DMS79 treated with DMSO at 0.1 percent for 48 hours (cell line): ENCODE measurements at places on chromosomes 5 and 9.

DNA sequence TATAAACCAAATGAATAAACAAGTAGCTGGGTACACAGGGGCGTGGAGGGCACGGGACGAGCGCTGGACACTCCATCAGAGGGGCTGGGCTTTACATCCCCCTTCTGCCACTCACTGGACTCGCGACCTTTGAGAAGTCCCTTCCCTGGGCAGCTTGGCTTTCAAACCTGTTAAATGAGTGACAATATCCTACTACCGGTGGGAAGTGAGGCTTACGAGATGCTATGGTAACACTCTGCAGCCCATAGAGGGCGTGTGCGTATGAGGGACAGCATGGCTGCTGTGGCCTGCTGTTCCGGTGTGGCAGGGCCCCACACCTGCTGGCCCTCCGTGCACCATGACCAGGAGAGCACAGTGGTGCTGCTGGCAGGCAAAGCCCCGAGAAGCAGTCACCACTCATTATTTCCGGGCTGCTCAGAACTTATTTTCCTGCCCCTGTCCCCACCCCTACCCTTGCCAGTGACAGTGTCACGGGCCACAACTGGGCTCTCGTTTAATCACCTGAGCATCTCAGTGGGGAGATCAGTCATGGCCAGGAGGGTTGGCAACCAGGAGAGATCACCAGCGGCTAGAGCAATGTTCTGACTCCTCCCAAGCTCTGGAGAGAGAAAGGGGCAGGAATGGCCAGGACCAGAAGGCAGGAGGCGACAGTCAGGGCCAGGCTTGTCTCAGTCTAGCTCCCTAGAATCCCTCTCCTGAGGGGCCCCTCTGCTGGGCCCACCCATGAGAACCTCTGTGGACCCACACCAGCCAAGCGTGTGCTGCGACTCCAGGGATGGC is 10.5 kb downstream of the CLTB start:
- DNase-seq = no peak

DNA sequence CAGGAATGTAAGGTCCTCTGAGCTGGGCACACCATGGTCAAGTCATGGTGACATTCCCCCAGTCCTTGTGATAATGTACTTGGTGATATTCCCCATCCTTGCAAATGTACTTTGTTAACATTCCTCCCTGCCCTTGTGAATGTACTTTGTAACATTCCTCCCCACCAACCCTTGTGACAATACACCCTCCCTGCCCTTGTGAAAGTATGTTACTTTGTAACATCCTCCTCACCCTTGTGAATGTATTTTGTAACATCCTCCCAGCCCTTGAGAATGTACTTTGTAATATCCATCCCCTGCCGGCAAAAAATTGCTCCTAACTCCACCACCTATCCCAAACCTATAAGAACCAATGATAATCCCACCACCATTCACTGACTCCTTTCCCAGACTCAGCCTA is 53.3 kb downstream of the RAPGEF6 start:
- no peak for DNase-seq

GRCh38 chr5:84378961-84379360 is 5.7 kb downstream of the EDIL3 start:
- no peak for DNase-seq

GRCh38 chr5:155850370-155850769 is 476.6 kb upstream of the SGCD start:
- no peak for DNase-seq

DNA sequence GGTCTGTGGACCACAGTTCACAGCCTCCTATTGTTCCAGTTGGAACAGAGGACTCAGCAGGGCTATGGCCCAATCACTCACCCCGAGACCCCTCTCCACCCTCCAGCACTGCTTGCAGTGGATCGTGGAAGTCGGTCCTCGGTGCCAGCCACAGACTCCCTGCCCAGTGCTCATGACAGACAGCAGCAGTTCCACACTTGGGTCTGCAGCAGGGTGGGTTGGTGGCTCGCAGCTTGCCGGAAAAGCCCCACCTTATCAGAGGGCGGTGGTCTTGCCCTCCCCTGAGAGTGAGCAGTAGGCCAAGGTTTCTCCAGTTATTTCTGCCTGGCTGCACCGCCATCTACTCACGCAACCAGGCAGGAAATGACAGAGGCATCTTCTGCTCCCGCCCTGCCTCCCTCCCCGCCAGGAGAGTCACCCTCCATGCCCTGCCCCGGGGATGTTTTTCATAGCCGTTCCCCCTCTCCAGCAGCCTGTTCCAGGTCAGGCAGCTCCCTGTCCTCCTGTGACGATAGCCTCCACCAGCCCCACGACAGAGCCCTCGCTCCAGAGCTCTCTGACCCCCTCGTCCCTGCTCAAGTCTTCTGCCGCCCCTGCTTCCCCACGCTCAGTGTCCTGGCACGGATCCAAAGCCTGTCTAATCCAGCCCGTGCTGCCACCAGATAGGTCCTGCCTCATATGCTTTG is 34.5 kb downstream of the UNC5A start:
- DNase-seq = no peak

DNA sequence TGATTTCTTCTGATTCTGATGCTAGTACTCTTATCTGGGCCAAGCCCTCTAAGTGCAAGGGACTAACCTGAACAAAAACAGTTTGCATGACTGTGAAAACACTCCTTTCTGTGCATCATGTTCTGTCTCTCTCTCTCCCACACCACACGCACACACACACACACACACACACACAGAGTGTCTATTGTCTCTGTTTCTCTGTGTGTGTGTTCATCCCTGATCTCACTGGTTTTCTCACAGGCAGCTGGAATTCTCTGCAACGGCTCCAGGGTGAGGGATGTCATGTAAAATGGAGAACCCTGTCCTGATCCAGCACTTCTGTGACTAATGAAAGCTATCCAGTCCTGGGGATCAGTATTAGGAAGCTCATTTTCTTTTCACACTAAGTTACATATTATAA is 453.1 kb upstream of the RGMB start:
- no peak for DNase-seq

GRCh38 chr5:178284093-178284675 is 51.6 kb upstream of the PHYKPL start:
- no peak for DNase-seq

DNA sequence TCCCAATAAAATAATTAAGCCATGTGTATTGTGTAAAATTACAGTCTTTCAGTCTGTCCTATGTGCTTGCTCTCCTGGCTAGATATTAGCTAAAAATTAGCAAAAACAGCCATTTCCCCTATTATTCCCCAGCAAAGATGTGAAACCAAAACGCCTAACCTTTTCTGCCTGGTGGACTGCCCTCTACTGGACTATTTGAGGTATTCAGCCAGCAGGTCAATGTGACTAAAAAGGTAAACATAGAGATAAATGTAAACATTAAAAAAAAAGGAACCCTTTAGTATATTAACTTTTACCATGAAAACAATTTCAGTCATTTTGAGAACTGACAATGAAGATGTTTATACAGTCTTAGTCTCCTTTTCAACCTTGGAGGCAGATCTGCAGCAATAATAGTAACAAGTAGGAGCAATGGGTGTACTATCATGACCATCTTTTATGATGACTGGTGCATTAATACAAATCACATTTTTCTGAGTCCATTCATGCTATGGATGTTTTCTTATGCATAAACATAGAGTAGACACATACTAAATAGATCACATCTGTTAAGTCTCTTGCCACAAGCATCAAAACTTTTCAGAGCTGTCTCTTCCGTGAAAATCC is 10.1 kb downstream of the ATG12 start:
- DNase-seq = no peak

DNA sequence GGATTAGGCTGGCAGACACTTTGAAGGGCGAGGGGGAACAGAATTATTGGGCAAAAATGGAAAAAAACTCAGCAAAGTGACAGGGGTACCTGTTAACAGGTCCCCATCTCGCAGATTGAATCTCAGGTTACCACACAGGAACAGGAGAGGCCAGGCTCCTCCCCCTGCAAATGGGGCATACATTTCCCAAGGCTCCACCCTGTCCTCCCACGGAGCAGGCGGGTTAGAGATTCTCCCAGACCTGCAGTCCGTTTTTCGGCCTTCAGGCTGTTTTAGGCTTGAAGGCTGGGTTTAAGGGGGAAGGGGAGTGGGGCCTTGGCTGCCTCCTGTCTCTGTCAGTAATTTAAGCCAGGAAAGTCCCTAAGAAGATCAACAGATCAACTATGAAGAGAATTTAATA is 42.7 kb downstream of the LRRC70 start:
- DNase-seq = no peak

DNA sequence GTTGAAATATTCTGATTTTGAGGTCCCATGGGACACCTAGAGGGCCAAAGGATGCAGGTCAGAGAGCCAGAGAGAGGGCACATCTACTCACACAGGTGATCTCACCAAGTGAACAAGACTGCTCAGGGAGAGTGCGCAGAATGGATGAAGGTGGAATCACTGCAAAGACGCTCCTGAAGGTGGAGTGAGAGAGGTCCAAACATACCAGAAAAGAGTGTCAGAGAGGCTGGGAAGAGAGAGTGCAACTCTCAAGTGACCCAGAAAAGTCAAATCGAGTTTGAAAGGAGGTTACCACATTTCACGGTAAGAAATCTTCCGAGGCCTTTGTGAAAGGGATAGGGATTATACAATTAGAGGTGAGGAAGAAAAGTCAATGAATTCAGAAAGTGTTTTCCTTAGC is 173.4 kb downstream of the EPB41L4A start:
- no peak for DNase-seq

DNA sequence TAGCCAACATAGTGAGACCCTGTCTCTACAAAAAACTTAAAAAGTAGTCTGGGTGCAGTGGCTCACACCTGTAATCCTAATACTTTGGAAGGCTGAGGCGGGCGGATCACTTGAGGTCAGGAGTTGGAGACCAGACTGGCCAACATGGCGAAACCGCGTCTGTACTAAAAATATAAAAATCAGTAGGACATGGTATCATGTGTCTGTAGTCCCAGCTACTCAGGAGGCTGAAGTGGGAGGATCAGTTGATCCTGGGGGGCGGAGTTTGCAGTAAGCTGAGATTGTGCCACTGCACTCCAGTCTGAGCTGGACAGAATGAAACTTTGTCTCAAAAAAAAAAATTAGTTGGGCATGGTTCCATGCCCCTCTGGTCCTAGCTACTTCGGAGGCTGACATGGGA is 57.9 kb upstream of the MIER3 start:
- DNase-seq = no peak

- no peak for DNase-seq
Measured at GRCh38 chr9:115766370-115766955, 387.1 kb upstream of the PAPPA start.

DNA sequence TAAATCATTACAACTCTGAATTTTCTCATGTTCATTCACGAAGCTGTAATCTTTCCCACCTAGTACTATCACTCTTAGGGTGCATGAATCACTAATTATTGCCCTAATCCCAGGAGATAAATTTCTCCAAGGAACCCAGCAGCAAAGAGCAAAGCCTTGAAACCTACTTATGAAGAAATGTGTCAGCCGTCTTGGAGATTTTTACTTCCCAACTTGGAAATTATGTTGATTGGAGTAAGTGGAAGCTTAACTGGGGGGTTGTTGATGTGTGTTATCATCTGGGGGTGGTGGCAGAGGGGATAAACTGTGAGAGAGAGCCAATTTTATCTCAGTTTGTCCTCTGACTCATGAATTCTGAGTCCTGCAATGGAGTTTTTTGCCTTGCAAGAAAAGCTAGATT is 440.5 kb upstream of the WWC1 start:
- DNase-seq = no peak

DNA sequence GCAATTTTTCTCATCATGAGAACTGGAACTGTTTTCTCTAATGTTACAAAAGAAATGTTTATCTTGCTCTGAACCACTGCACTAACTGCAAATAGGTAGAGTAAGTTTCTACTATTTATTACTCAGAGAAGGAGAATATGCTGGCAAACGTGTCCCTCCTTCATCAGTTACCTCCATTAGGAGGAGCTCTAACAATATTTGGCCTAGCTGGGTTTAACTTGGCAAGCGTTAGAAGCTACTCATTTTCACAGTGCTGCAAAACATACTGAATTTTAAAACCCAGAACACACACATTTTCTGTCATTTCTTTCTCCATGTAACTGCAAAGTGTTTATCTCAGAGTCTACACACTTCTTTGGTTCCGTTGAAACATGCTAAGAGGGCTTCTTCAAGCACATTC is 101.0 kb upstream of the GABRG2 start:
- DNase-seq = no peak

DNA sequence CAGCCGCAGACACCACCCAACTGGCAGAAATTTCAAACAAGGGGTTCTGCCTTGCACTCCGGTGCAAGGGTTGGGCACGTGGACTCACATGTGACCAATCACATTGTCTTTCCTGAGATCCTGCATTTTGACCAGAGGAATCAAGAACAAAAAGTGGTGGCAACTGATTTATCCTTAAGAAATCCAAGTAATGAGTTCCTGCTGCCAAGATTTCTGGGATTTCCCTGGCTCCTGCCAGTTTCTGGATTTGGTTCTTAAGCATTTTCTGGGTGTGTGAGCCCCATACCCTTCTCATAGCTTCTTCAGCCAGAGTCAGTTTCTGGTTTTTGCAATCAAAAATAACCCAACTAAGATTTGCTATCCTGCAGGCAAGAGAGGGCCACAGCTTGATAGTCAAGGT is 17.4 kb upstream of the KCNIP1 start:
- no peak for DNase-seq

GRCh38 chr9:107215381-107215780 is 67.7 kb upstream of the RAD23B start:
- DNase-seq = no peak

DNA sequence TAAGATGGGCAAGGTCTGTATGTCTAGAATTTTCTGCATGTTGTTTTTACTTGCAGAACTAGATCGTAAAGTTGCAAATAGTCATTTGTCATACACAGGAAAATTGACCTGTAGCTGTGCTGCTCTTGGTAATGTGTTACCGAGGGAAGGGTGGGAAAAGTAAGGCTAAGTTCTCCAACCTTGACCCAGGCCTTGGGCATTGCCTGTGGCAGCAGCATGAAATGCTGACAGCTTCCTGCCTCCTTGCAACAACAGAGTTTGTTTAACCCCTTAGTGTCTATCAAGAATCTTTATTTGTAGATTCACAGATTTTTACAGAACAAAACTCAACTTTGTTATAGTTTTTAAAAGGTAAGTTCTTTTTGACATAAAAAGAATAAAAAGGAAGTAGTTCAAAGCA is 48.3 kb downstream of the ERCC6L2 start:
- no peak for DNase-seq

- DNase-seq = no peak
Measured at GRCh38 chr5:81428446-81428845, 34.5 kb upstream of the ACOT12 start.

DNA sequence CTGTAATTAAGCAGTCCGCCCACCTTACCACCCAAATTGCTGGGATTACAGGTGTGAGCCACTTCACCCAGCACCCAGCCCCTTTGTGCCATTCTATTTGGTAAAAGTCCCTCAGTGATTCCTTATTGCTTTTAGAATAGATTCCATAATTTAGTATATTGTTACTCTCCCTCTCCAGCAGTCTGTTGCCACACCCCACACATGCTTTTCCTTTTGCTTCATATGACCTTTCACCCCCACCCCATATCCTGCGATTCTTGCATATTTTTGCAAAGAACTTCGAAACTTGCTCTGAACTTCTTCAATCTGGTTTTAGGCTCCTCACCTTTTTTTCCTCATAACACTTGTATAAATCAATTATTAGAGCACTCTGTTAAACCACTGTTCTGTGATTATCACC is 100.2 kb downstream of the MTREX start:
- DNase-seq = no peak
